ENCODE measurements at places on chromosomes 5 and 9. TPM values are rescaled to one million over a fixed set of nuclear protein-coding genes. Genes with fewer than 3 reads are reported as not detected.
A peak's percentile ranks its signal among the peaks of the same experiment; 100 is the strongest.

DNA sequence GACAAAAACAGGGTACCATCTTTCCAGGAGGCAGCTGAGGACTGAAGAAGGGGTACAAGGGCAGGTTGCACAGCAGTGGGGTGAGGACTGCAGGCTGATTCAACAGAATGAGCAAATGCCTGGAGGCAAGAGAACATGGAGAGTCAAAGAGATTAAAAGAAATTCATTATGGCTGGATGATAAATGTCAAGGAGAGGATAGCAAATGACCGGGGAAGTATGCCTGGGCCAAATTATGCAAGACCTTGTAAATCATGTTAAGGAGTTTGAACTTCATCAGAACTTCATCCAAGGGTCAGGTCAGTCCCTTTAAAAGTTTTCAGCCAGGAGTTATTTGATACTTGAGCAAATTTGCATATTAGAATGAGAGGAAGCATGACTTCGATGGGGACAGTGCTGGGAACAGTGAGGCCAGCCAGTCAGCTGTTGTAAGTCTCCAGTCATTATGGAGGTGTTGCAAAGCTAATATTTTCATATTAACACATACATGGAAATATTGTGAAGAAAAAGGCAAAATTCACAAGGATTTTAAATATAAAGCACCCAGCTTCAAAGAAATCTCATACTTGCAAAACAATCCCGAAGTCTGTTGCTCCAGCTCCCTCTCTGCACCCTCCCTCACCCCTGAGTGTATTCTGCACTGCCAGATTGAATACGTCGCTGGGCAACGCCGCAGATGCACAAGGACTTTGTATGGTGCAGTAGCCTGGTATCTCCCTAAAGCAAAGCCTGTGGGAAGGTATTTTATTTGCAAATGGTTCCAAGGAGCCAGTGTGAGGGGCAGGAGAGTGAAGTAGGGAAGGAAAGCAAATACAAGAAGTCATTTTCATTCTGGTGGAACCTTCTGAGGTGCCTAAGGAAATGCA, 509.8 kb upstream of the TLE4 start:
- no peaks in the 10 kb centered on the region for H3K36me3 ChIP-seq
- H3K4me1 ChIP-seq, result no peaks in the 10 kb centered on the region
- DNase-seq, result no peak
- H3K27me3 ChIP-seq, result peaks cover 21% of the 10 kb centered on the region

The CCL28 gene
- 0.57 TPM for total RNA-seq

The TMEM215 gene
- total RNA-seq, result not detected

DNA sequence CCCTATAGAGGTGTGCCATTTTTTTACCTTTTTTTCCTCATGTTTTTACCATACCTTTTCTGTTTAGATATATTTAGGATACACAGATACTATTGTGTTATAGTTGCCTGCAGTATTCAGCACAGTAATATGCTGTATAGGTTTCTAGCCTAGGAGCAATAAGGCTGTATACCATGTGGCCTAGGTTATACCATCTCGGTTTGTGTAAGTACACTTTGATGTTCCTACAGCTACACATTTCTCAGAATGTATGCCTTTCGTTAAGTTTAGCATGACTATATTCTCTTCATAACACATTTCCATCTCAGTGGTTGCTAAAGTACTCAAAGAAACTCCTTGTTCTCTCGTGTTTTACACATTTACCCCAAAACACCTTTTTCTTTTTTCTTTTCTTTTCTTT, 23.0 kb downstream of the UBE2D2 start:
- H3K36me3 ChIP-seq, result peaks cover 3% of the 10 kb centered on the region
- no peak overlapping the region for H3K4me3 ChIP-seq
- H3K27ac ChIP-seq, result no peak overlapping the region
- no peak for DNase-seq

The UNC13B gene
- total RNA-seq, result 19.8 TPM

DNA sequence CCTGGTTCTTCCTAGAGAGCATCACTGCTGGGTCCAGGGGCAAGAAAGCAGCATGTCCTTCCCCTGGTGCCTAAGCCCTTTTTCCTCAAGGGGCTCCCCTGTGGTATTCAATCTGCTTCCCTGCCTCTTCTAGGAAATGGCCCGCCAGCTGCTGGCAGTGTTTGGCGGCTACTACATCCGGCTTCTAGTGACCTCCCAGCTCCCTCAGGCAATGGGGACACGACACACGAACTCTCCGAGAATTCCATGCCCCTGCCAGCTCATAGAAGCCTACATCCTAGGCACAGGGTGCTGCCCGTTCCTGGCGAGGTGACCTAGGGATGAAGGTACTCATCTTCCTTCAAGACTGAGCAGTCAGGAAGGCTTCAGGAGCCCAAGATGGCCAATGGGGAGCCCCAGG, 14.6 kb downstream of the TEX53 start:
- no peak overlapping the region for H3K27ac ChIP-seq
- H3K27me3 ChIP-seq, result no peaks in the 10 kb centered on the region
- H3K4me1 ChIP-seq, result no peaks in the 10 kb centered on the region
- no peak for DNase-seq
- H3K4me3 ChIP-seq, result no peak overlapping the region

- no peaks in the 10 kb centered on the region for H3K36me3 ChIP-seq
- no peak overlapping the region for H3K27ac ChIP-seq
- no peak overlapping the region for H3K4me3 ChIP-seq
- no peak for DNase-seq
- H3K27me3 ChIP-seq, result no peaks in the 10 kb centered on the region
These were observed 75.7 kb upstream of the FBN2 start for GRCh38 chr5:128613766-128614165.

GRCh38 chr9:75866273-75866871, 24.1 kb upstream of the PCSK5 start:
- no peak overlapping the region for H3K4me3 ChIP-seq
- no peaks in the 10 kb centered on the region for H3K27me3 ChIP-seq
- no peak overlapping the region for H3K27ac ChIP-seq
- H3K36me3 ChIP-seq, result no peaks in the 10 kb centered on the region
- peak; percentile 56 for DNase-seq

- H3K4me3 ChIP-seq, result no peak overlapping the region
- H3K27me3 ChIP-seq, result no peaks in the 10 kb centered on the region
- DNase-seq, result no peak
- no peaks in the 10 kb centered on the region for H3K36me3 ChIP-seq
- peaks cover 11% of the 10 kb centered on the region for H3K4me1 ChIP-seq
- H3K27ac ChIP-seq, result no peak overlapping the region
These were observed 59.5 kb downstream of the EGFLAM start for GRCh38 chr5:38317868-38318267.

The S1PR3 gene
- total RNA-seq, result 50.9 TPM

The PTBP3 gene
- 53.1 TPM for total RNA-seq

DNA sequence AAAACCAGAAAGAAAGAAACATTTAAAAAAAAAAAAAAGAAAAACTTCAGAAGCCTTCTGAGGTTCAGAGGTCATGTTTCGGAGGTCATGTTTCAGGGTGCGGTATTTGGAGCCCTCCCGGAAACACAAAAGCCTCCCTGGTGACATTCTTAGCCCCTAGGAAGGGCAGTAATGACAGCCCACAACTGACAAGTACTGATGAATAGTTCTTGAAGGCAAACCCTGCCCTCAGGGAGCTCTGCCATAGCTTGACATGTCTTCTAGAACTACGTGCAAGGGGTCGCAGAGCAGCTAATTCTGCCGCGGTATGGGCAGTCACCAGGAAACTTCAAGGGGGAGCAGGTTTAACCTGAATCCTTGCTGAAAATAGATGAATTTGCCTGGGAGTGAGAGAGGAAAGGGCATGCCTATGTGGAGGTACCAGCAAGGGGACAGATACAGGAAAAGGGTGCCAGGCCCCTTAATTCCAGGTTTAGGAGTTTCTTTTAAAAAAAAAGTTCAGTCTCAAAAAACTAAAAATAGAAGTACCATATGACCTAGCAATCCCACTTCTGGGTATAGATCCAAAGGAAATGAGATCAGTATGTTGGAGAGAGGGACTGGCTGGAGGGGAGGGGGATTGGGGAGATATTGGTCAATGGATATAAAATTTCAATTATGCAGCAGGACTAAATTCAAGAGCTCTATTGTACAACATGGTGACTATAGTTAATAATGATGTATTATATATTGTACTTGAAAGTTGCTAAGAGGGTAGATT, 98.4 kb downstream of the C9orf152 start:
- H3K36me3 ChIP-seq, result no peaks in the 10 kb centered on the region
- H3K4me3 ChIP-seq, result no peak overlapping the region
- no peak for DNase-seq
- no peaks in the 10 kb centered on the region for H3K4me1 ChIP-seq
- no peak overlapping the region for H3K27ac ChIP-seq

- no peak overlapping the region for H3K27ac ChIP-seq
- no peaks in the 10 kb centered on the region for H3K36me3 ChIP-seq
- no peak overlapping the region for H3K4me3 ChIP-seq
- H3K4me1 ChIP-seq, result no peaks in the 10 kb centered on the region
- DNase-seq, result no peak
These were observed 196.2 kb downstream of the CACNA1B start for GRCh38 chr9:138073808-138074207.

The IFNA2 gene
- not detected for total RNA-seq

GRCh38 chr5:127700237-127700766, 2.9 kb upstream of the CCDC192 start:
- no peaks in the 10 kb centered on the region for H3K36me3 ChIP-seq
- peaks cover 55% of the 10 kb centered on the region for H3K27me3 ChIP-seq
- no peak for DNase-seq
- no peaks in the 10 kb centered on the region for H3K4me1 ChIP-seq
- no peak overlapping the region for H3K27ac ChIP-seq
- H3K4me3 ChIP-seq, result no peak overlapping the region

DNA sequence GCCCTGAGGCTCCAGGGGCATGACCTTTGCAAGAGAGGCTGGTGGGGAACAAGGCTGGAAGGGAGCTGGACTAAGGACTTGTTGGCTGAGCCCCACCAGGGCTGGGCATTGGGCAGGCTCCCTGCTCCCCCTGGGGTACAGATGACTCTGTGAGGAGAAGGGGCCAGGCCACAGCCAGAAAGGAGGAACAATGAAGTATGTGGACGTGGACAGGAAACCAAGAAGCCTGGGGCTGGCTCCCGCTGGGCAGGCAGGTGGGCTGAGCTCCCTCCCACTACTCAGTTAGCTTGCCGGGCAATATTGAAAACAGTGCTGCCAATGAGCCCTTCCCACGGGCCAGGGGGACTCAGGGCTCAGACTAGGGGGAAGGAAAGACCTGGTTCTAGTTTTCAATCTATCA, 66.1 kb upstream of the SPTLC1 start:
- H3K4me3 ChIP-seq, result no peak overlapping the region
- H3K4me1 ChIP-seq, result peaks cover 9% of the 10 kb centered on the region
- no peaks in the 10 kb centered on the region for H3K36me3 ChIP-seq
- no peaks in the 10 kb centered on the region for H3K27me3 ChIP-seq

- no peak for DNase-seq
- no peak overlapping the region for H3K4me3 ChIP-seq
- no peaks in the 10 kb centered on the region for H3K36me3 ChIP-seq
- H3K27me3 ChIP-seq, result no peaks in the 10 kb centered on the region
These were observed 56.2 kb downstream of the GAS1 start for GRCh38 chr9:86891091-86891490.

The IGFBPL1 gene
- total RNA-seq, result 0.96 TPM

The PSAT1 gene
- 217 TPM for total RNA-seq

GRCh38 chr5:66689522-66690220, 93.5 kb downstream of the MAST4 start:
- H3K4me3 ChIP-seq, result no peak overlapping the region
- H3K27me3 ChIP-seq, result no peaks in the 10 kb centered on the region
- H3K36me3 ChIP-seq, result no peaks in the 10 kb centered on the region
- no peak overlapping the region for H3K27ac ChIP-seq
- no peak for DNase-seq

- no peak overlapping the region for H3K4me3 ChIP-seq
- H3K4me1 ChIP-seq, result peaks cover 4% of the 10 kb centered on the region
- H3K27ac ChIP-seq, result no peak overlapping the region
- DNase-seq, result no peak
These were observed 141.7 kb upstream of the ABCA1 start for GRCh38 chr9:105069696-105070095.

GRCh38 chr5:177295924-177296323, 7.6 kb downstream of the RAB24 start:
- peaks cover 34% of the 10 kb centered on the region for H3K36me3 ChIP-seq
- no peak overlapping the region for H3K27ac ChIP-seq
- H3K27me3 ChIP-seq, result no peaks in the 10 kb centered on the region
- H3K4me1 ChIP-seq, result peaks cover 10% of the 10 kb centered on the region

- H3K36me3 ChIP-seq, result no peaks in the 10 kb centered on the region
- no peaks in the 10 kb centered on the region for H3K27me3 ChIP-seq
- H3K27ac ChIP-seq, result no peak overlapping the region
- DNase-seq, result no peak
These were observed 16.1 kb upstream of the PRLR start for GRCh38 chr5:35246411-35246810.

- no peaks in the 10 kb centered on the region for H3K4me1 ChIP-seq
- DNase-seq, result peak; percentile 62
- H3K27me3 ChIP-seq, result peaks cover 9% of the 10 kb centered on the region
- no peaks in the 10 kb centered on the region for H3K36me3 ChIP-seq
- H3K27ac ChIP-seq, result no peak overlapping the region
These were observed 426.2 kb downstream of the ANXA1 start for GRCh38 chr9:73577848-73578247.

DNA sequence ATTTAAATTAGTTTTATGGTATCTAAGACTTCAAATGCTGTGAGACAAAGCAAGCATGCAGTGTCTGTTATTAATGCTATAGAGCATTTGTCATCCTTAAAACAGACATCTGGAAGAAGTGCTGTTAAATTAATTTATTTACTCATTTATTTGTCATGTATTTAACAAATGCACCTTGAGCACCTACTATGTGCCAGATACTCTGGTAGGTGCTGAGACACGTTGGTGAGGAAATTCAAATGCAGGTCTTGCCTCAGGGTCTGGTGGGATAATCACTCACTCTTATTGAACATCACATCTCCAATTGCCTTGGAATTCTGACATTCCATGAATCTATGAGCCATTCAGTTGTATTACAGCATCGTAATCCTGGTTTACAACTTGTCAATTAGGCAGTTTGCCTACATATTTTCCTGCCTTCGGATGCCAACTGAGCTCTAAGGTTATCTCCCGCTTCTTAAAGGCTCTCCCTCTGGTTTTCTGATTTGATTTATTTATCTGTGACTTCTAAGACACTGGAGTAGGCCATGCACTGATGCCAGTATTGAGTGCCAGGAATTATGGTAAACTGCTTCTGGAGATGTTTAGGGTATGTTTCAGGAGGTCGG, 56.0 kb upstream of the RPS23 start:
- no peaks in the 10 kb centered on the region for H3K27me3 ChIP-seq
- no peaks in the 10 kb centered on the region for H3K4me1 ChIP-seq
- no peak overlapping the region for H3K27ac ChIP-seq
- no peaks in the 10 kb centered on the region for H3K36me3 ChIP-seq
- no peak for DNase-seq
- H3K4me3 ChIP-seq, result no peak overlapping the region

The FSD1L gene
- total RNA-seq, result 9.8 TPM

- no peaks in the 10 kb centered on the region for H3K4me1 ChIP-seq
- no peak overlapping the region for H3K27ac ChIP-seq
- H3K36me3 ChIP-seq, result no peaks in the 10 kb centered on the region
- no peak overlapping the region for H3K4me3 ChIP-seq
These were observed 188.2 kb downstream of the SGCD start for GRCh38 chr5:156515121-156515520.

GRCh38 chr9:128838338-128838737, 8.7 kb upstream of the SPOUT1 start:
- no peaks in the 10 kb centered on the region for H3K27me3 ChIP-seq
- H3K4me1 ChIP-seq, result no peaks in the 10 kb centered on the region

The PPIC gene
- total RNA-seq, result not detected

Data from A673 (cell line).